ENCODE measurements at places on chromosomes 4 and X.

DNA sequence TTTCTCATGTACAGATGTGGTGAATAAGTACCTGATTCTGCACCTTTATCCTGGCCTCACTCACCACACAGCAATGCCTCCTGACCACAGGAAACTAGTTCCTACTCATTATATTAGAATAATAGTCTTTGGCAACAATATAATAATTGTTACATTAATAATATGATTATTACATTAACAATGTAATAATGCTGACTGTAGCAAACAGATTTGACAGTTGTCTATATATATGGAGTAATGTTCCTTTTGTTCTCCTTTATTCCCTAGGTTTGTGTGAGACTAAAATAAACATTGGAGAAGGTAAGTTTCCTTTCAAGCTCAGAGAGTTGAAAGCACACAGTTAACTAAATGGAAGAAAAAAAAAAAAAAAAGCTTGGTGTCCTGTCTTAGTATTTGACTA, 40.6 kb upstream of the NAA11 start:
- DNase-seq = no peak

GRCh38 chr4:174236359-174236758, 47.1 kb downstream of the FBXO8 start:
- DNase-seq = no peak

- DNase-seq = no peak
Measured at GRCh38 chr4:3420956-3421355, 20.8 kb upstream of the HGFAC start.

- DNase-seq = no peak
Measured at GRCh38 chr4:120869613-120870278, 52.8 kb downstream of the PRDM5 start.
